Stimulated activated CD8-positive, alpha-beta memory T cell treated with anti-CD3 and anti-CD28 coated beads, Interleukin-2, amount 100 ng/mL, for 48 hours (primary cell): ENCODE measurements at places on chromosomes 12 and 14.

- DNase-seq = no peak
Measured at GRCh38 chr12:69906411-69907216, 81.6 kb downstream of the MYRFL start.

DNA sequence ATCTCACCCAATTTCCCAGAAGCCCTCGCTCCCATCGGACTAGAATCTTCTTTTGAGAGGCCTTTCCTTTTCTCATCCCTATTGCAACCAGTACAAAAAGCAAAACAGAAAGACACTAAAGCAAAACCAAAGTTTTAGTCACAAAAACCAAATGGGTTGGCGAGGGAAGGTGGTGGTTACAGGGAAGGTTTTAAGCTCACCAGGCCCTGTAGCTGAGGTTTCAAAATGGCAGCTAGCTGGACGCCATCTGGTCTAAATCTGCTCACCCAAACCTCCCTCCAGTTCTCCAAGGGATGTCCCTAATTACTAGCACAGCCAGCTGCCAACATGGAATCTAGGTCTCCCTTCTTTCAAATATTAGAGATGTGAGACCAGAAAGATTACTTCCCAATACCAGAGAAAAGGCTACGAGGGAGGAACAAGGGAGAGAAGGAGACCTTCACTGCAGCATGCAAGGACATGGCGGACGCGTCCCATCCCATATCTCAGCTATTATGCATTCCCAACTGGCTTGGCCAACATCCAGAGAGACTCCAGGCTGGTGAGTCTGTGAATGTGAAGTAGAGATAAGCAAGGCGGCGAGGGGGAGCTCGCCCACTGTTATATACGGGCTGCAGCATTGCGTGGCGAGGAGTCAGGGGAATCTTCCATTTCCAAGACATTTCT is 70.8 kb downstream of the DPF3 start:
- no peak for DNase-seq

DNA sequence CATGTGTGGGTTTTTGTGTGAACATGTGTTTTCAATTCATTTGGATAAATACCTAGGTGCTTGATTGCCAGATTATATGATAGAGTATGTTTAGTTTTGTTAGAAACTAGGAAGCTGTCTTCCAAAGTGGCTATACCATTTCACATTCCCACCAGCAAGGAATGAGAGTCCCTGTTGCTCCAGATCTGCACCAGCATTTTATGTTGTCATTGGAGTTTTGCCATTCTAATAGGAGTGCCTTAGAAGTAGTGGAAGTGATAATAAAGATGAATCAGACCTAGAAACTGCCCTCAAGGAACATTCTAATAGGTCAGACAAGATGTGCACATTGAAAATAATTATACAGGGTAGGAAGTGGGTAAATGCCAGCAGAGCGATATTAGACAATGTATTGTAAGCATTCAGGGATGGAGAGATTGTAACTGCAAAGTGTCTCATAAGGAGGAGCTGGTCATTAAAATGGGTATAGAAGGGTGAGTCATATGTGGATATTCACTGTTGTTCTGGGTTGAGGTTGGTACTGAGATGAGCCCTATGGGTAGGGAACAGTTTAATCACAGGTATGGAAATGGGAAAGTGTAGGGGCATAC is 71.4 kb downstream of the MNAT1 start:
- DNase-seq = no peak

DNA sequence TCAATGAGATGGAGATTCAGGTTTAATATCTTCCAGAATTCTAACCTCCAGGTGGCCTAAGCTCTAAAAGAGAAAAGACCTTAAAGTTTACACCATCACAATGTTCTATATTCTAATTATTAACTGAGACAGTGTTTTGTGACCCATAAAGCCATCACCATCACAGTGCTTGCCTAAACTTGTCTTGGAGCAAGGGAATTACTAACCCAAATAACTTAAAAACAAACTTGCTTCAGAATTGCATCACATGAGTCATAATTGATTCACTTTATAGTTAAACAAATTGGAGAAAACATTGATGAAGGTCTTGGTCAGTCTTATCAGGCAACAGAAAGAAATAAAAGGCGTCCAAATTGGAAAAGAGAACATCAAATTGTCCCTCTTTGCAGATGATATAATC is 54.5 kb upstream of the ALG10 start:
- no peak for DNase-seq

- DNase-seq = no peak
Measured at GRCh38 chr14:61438860-61439765, 117.7 kb downstream of the PRKCH start.

DNA sequence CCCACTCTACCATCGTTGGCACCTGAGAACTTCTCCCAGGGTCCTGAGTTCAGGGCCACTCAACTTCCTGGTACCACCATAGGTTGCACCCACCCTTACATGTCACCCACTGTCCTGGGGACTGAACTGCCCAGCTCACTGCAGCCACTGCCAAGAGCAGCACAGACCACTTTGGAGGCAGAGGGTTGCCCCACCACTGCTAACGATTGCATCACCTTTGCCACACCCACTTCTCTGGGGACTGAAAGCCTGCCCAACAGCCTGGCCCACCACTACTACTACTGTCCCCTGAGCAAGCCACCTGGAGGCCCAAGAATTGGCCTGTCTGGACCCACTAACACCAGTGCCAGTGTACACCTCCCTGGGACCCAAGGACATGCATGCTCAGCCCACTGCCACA is 27.6 kb downstream of the CACNA2D4 start:
- DNase-seq = no peak

DNA sequence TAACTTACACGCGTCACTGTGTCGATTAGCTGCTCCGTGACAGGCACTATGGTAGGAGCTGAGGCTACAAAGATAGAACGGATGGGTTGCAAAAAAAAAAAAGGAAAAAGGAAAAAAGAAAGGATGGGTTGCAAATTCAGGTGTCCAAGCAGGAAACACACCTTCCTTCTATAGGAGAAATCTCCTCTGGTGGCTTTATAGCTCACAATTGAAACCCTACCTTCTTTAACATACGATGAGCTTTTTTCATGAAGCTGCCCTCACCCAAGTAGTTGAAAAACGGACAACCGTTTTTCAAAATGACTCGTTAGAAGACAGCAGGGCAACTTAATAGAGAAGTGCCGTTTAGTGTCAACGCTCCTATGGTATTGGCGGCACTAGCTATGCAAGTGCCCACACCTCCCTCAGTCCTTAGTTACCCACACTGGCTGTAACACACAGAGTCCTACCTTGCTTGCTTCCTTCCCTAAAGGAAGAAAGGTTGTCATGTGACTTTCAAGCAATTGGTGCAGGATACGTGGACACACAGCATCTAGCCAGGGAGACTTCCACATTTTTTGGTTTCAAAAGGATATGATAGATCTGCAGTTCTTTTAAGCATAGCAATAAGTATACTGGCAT is 682 bp upstream of the TRIP11 start:
- no peak for DNase-seq

DNA sequence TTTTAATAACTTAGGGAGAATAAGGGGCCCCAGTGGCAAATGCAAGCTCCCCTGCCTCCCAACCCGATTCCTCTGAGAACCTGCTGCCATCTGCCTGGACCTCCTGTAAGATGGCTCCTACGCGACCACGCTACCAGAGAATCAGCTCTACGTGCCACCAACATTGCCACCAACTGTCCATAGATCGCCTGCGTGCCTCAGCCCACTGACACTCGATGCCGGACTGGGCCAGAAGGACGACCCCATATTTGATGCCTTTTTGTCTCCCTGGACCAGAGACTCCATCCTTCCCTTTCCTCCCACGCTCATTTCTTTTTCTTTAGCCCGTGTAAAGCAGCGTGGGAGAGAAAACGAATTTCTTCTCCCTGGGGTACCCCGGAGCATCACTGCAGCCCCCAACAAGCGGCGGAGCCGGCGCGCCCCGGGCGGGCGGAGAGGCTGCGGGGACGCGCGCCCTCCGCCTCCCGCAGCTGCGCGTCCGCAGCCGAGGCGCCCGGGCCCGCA is 565 bp upstream of the KLHL42 start:
- peak; percentile 4 for DNase-seq

DNA sequence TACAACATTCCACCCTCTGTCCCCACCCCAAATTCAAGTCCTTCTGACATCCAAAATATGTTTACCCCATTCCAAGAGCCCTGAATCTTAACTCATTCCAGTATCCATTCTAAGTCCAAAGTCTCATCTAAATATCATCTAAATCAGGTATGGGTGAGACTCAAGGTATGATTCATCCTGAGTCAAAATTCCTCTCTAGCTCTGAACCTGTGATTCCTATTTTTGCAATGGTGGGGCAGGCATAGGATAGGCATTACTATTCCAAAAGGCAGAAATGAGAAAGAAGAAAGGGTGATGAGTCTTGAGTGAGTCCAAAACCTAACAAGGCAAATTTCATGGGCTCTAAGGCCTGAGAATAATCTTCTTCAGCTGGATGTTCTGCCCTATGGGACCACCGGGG is 140.3 kb upstream of the FAR2 start:
- no peak for DNase-seq

GRCh38 chr14:33555710-33556350 is 395.0 kb downstream of the EGLN3 start:
- DNase-seq = no peak

DNA sequence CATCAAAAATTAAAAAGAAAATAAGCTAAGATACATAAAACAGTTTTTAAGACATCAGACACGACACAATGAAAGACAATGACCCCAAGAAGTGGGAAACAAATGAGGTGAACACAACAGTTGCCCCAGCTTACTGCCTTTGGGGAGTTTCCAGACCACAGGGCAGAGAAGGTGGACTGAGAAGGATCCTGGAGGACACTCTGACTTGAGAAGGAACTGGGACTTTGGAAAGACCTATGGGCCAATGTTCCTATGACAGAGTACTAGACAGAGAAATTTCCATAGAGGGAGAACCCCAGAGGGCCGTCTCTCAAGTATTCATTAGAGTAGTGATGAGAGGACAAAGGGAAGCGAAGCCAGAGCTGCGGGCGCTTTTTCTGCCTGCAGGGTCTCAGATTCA is 6.2 kb upstream of the OR5AU1 start:
- DNase-seq = no peak

DNA sequence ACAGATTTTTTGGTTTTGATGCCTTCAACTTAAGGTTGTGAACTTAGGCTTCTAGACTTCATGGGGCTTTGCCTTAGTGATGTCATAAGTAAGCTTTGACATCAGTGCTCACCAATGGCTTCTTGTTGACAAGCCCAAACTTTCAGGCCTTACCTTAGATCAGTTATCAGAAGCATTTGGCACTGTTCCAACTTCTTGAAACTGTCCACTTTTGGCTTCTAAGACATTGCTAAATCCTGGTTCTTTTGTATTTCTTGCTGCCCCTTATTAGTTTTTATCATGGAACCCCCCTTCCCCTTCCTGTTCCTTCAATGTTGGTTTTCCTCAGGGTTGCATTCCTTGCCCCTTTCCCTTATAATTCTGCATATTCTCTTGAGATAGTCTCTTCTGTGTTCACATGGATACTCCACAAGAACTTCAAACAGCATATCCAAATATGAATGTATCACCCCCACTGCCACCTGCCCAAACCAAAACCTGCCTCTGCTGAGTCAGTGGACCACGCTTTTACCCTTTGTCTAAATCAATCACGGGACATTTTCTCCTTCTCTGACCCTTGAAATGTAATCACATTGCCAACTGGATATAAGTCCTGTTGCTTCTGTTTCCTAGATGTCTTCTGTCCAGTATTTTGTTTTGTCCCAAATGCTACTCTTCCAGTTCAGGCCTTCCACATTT is 7.9 kb downstream of the PFKM start:
- DNase-seq = no peak

GRCh38 chr12:106276032-106276740 is 26.3 kb upstream of the TCP11L2 start:
- no peak for DNase-seq

- no peak for DNase-seq
Measured at GRCh38 chr14:100081997-100082625, 16.9 kb downstream of the EVL start.

- no peak for DNase-seq
Measured at GRCh38 chr12:85814741-85815140, 21.5 kb downstream of the RASSF9 start.

GRCh38 chr12:130199581-130200390 is 37.5 kb downstream of the FZD10 start:
- no peak for DNase-seq

DNA sequence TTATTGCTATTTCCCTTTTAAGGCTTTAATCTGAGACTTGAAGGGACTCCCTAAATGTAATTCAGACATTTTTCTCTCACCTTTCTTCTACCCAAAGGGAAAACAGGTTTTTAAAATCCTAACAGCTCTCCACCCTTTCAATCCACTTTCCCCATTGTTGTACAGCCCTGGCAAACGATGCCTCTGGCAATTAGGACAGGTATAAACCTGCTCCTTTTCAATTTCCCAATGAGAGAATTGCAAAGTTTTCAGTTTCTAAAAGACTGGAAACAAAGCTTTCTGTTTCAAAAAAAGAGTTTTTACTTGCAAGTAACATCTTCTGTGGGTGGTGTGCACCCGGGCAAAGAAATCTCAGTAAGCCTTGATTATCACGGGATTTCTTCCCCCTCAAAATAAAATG is 131.2 kb downstream of the HMGA2 start:
- DNase-seq = no peak

GRCh38 chr14:76514213-76514998 is 138.5 kb downstream of the ESRRB start:
- DNase-seq = no peak

GRCh38 chr14:61328626-61329262 is 7.4 kb downstream of the PRKCH start:
- DNase-seq = no peak
